Neural crest cell (in vitro differentiated cells): ENCODE measurements at places on chromosomes 4 and X.
A peak's percentile ranks its signal among the peaks of the same experiment; 100 is the strongest.

GRCh38 chrX:107741404-107741790, 34.2 kb downstream of the TSC22D3 start:
- no peak for DNase-seq

GRCh38 chr4:21327976-21328700, 620.4 kb downstream of the KCNIP4 start:
- no peak for DNase-seq

DNA sequence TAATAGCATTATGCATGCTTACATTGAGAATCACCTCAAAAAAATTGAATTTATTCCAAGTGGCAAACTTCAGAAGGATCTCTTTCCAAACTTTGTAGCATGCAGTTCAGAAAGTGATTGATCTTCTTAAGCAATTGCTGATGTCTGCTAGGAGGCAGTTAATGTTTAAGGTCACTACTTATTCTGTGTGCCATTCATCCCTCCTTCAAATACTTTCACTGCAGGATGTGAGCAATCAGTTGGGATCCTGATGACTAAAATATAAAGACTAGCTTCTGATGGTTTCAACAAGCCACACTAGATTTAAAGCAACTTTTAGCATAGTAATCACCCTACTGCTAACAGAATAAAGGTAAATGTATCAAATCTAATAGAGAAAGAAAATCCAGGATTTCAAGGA, 414.1 kb downstream of the ADGRL3 start:
- DNase-seq: no peak

GRCh38 chrX:49230500-49231232, 2.5 kb downstream of the CACNA1F start:
- DNase-seq: no peak

GRCh38 chrX:10884246-10884645, 226.9 kb upstream of the HCCS start:
- DNase-seq: no peak

DNA sequence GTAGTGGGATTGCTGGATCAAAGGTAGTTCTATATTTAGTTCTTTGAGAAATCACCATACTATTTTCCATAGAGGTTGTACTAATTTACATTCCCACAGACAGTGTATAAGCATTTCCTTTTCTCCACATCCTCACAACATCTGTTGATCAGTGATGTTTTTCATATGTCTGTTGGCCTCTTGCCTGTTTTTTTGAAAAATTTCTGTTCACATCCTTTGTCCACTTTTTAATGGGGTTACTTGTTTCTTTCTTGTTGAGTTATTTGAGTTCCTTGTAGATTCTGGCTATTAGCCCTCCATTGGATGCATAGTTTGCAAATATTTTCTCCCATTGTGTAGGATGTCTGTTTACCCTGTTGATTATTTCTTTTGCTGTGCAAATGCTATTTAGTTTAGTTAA, 72.6 kb downstream of the STOX2 start:
- no peak for DNase-seq

GRCh38 chr4:184147858-184148737, 69.6 kb downstream of the ENPP6 start:
- no peak for DNase-seq

GRCh38 chr4:78379991-78380729, 171.4 kb upstream of the ANXA3 start:
- DNase-seq: no peak

GRCh38 chr4:126907389-126907788, 725.4 kb upstream of the INTU start:
- no peak for DNase-seq

- no peak for DNase-seq
These were observed 465.8 kb downstream of the NAF1 start for GRCh38 chr4:162700815-162701361.

DNA sequence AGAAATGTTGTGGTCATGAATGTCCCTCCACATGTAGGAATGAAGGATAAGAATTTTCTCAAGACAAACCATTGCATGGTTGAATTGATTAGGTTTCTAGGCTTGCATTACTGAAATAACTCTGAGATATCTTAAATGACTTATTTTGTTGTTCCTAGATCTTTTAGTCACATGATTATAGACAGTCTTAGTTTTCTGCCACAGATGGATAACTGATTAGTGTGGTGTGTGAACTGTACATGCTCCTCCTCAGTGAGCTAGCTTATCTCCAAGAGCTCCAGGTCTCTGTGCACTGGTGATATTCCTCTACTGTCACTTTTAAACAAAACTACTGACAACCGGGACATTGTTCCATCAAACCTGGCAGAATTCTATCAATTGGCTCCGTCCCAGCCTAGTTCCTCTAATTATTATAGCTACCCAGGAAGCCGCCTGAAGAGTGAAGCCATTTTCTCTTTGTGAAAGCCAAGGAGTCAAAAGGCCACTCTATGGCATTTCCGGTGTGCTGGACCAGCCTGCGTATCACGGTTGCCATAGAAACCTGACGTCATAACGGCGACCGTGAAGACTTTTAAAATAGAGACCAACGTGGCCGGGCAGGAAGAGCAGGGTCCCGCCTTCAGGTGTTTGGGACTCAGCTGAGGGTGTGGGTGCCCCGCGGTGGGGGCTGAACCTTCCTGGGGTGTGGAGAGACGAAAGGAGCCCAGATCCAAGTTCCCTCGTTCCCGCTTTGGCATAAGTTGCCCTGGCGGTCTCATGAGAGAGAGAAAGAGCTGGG, 28.1 kb downstream of the BEX3 start:
- peak; percentile 50 for DNase-seq

- no peak for DNase-seq
These were observed 67.0 kb upstream of the AGA start for GRCh38 chr4:177509226-177509745.

DNA sequence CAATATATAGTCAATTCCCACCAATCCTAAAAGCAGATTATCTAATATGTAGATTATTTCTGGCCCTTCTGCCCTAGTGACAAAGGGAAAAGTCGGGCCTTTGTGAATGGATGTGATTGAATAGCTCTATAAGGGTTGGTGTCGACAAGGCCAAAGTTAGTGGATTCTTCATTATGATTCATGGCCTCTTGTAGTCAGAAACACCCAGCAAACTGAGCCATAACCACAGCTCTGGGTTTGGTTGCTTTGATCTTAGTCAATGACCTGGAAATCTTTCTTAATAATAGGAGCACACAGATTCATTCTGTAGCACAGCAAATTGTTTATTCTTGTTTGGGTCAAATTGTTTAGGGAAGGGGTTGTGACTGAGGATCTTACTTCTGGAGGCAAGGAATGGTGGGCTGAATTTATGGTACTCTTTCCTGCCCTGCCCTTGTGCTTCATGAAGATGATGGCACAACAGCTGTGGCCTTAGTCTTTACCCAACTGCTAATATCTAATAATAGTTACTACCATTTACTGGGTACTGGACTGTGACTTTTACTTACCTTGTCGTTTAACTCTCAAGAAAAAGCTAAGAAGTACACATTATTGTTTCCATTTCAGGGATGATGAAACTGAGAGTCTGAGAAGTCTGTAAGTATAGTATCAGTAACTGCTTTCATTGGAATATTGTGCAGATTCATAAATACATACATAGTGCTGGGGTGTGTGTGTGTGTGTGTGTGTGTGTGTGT, 74.0 kb downstream of the AFF2 start:
- DNase-seq: no peak

DNA sequence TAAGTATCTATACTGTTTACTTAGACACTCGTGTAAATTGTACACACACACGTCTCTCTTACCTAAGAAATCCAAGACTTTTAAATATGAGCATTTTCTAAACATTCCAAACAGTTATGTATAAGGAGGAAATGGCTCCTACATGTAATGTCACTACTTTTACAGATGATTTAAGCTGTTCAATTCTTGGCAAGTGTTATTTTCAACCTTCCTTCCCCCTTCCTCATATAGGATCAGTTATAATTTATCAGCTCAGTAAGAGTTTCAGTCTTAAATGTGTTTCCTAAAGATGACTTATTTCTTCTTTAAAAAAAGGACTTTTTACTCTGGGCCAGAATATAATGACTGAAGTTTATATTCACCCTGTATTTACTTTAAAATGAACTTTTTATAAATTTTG, 601.1 kb downstream of the ANKRD50 start:
- DNase-seq: no peak

GRCh38 chr4:140996766-140997165, 136.5 kb downstream of the RNF150 start:
- DNase-seq: no peak

GRCh38 chrX:132023896-132024386, 839 bp downstream of the STK26 start:
- peak; percentile 19 for DNase-seq

- no peak for DNase-seq
These were observed 23.5 kb downstream of the GAB3 start for GRCh38 chrX:154727418-154727817.

GRCh38 chr4:137614491-137614890, 82.2 kb upstream of the PCDH18 start:
- no peak for DNase-seq

DNA sequence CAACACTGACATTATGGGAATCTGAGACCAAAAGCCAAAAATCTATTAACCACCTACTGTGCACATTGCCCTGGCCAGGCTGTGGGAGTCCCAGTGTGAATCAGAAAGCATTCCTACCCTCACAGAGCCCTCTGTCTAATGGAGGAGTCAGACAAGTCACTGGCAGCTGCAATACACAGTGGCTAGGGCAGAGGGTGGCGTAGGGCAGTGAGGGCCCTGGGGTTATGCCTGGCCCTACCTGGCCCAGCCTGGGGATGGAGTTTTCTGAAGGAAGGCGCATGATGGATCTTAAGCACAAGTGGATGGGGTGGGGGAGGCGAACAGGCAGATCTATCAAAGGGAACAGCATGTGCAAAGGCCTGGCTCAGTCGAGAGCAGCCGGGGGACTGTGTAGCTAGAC, 10.8 kb downstream of the JAKMIP1 start:
- DNase-seq: no peak

DNA sequence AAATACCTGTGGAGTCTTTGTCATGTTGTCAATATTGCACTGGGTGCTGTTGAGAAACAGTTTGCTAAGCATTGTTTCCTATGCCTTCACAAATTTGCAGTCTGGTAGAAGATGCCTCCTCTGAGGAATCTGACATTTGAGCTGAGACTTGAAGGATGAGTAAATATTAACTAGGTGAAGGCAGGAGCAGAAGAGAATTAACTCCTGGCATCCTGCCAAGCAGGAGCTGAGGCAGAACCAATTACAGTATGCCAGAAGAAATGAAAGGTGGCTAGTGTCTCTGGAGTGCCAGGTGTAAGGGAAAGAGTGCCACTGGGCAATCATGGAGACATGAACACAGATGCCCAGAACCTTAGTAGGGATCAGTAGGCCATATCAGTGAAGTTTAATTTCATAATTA, 1778.2 kb upstream of the PCDH10 start:
- DNase-seq: no peak

DNA sequence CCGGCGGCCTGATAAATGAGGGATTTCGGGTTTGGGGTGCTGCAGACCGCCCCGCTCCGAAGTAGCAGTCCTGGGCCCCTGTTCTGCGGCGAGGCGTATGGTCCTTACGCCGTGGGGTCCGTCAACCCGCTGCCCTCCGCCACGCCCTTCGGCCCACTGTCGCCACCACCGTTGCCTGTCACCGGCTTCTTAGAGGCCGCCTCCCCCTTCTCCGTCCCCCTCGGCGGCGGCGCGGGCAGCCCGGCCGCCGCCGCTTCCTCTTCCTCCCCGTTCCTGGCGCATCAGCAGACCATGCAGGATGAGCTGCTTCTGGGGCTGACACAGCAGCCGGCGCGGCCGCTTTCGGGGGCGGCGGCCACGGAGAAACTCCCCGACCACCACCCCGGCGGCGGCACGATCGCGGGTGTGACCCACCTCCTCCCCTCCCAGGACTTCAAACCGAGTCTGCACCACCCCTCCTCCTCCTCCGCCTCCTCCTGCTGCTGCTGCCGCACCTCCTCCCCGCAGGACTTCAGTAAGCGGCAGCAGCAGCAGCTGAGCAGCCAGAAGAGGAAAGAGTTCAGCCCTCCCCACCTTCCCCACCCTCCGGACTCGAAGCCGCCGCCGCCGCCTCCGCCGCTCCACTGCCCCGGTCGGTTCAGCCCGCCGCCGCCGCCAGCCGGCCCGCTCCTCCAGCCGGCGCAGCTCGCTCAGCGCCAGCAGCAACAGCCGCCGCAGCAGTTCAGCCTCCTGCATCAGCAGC, 549 bp downstream of the CPEB2 start:
- peak; percentile 56 for DNase-seq

DNA sequence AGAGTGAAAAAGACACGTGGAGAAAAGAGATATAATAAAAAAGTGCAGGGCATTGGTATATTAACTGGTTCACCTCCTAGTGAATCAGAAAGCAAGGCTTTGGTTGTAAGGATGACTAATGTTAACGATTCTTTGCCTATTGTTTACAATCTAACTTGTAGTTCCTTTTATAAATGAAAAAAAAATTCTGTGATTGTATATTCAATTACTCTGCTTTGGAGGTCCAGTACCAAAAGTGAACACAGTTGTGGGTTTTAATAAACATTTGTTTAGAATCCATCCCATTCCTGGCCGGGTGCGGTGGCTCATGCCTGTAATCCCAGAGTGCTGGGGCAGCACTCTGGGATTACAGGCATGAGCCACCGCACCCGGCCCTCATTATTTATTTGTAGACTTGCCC, 36.9 kb upstream of the PRSS12 start:
- no peak for DNase-seq

DNA sequence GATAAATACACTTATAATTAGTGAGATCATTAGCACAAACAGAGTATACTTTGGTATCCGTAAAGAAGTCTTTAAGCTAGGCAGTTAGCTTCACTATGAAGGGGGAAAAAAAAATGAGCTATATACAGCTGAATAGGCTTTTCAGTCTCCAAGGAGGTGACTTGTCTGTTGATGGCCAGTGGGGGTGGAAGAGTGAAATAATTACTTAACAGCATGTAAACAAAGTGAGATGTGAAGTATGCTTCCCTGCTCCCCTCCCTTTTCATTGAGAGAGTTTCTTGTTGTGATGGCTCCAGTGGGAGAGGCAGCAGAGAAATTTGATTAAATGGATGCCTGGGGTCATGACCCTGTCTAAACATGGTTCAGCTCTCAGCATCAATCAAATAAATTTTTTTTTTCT, 180.9 kb downstream of the DACH2 start:
- no peak for DNase-seq
